ENCODE measurements at places on chromosomes 4 and X. TPM values are rescaled to one million over a fixed set of nuclear protein-coding genes. Genes with fewer than 3 reads are reported as not detected.

- DNase-seq, result no peak
Measured at GRCh38 chrX:30525732-30526131, 51.8 kb downstream of the TASL start.

DNA sequence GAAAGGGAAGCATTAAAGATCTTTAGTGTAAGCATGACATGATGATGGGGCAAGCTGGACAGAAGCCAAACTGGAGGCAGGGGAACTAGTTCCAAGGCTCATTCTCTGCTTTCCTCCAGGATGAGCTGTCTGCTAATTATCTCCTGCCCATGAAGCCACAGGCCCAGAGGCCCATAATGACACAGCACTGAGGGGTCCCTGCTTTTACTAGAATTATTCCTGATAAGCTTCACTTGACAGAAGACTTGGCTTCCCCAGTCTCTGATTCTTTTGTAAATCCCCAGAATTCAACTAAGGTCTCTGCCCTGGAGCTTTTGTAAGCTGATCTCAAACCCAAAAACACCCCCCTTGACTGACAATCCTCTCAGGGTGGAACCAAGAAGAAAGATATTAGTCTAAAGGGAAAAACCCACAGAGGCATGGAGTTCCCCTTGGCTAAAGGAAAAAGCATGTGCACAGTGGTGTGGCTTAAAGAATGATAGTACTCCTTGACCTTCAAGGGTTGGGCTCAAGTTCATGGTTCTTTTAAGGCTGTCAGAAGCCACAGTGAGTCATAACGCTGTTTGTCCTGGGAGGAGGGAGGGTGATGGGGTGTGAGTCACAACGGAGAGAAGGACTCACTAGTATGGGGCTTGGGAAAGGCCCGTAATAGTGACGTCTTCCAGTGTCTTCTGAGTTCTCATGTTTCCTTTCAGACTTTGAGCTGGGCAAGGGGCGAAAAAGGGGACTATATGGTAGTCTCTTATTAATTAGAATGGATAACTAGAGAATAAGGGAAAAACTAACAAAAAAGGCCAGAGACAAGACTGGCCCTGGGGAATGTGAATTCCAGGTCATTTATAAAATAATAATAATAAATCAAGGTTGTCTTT, 146.0 kb upstream of the CPEB2 start:
- peak; percentile 47 for DNase-seq

- no peak for DNase-seq
Measured at GRCh38 chr4:5917672-5918071, 24.8 kb upstream of the CRMP1 start.

DNA sequence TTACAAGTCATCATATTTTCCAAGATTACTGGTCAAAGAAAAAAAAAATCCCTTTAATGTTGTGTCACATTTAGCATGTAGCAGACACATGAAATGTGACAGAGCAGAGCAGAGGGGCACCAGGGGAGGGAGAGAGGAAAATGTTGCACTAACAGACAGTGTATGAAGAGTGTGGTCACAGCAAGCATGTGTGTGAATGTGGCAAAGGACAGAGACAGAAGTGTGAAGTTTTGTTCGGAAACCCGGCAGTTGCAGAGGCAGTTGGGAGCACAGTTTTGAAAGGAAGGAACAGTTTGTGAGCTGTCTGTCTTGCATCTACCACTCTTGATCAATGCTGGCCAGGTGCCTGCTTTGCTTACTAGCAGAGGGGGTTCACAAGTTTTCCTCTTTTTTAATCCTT, 83.9 kb upstream of the MAP3K15 start:
- DNase-seq, result no peak

- DNase-seq, result no peak
Measured at GRCh38 chr4:167964766-167965373, 127.5 kb upstream of the ANXA10 start.

DNA sequence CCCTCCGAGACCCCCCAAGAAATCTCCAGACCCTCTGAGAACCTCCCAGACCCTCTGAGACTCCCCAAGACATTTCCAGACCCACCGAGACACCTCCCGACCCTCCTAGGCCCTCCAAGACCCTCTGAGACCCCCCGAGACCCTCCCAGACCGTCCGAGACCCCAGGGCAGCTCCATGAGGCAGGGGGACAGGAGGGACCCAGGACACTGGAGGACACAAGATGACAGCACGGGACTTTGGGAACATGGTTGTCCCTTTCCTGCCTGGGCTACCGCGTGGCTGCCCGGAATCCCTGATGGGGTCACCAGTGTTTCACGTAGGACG, 10.3 kb downstream of the CTBP1 start:
- DNase-seq, result peak; percentile 12

- DNase-seq, result no peak
Measured at GRCh38 chrX:140821280-140821679, 111.7 kb downstream of the LINC00632 start.

- DNase-seq, result no peak
Measured at GRCh38 chr4:7984286-7984925, 44.7 kb upstream of the AFAP1 start.

GRCh38 chrX:37906357-37906756, 59.0 kb upstream of the DYNLT3 start:
- DNase-seq, result no peak

DNA sequence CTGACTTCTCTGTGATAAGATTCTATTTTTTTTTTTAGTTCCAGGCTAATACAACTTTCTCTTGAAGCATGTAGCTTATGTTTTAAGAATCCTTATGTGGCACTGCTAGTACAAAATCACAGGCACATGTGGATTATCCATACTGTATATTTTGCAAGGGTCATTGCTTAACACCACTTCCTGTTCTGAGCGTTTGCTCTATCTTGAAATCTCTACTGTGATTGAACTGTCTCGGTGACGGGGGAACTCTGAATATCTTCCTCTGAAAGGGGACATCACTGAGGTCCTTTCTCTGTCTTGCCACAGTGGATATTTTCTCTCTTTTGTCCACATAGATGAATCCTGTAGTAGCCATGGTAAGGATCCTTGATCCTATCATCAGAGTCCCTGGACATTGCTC, 2.1 kb upstream of the WFS1 start:
- DNase-seq, result no peak

DNA sequence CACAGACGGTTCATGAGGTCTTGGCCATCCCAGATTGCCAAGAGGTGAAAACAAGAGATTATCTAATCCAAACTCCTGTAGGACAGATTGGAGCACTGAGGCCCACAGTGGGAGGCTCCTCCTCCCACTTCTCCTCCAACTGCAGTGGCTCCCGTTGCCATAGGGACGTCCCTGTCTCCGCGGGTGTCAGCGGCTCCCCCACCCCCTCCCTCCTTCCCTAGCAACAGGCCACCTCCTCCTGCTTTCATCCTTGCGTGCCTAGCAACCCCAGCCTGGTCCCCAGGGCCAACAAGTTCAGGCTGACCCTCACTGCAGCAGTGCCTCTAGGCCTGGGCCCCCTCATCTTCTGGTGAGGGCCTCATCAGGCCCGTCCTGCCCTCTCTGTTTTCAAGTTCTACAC, 6.8 kb upstream of the IQSEC2 start:
- DNase-seq, result no peak

DNA sequence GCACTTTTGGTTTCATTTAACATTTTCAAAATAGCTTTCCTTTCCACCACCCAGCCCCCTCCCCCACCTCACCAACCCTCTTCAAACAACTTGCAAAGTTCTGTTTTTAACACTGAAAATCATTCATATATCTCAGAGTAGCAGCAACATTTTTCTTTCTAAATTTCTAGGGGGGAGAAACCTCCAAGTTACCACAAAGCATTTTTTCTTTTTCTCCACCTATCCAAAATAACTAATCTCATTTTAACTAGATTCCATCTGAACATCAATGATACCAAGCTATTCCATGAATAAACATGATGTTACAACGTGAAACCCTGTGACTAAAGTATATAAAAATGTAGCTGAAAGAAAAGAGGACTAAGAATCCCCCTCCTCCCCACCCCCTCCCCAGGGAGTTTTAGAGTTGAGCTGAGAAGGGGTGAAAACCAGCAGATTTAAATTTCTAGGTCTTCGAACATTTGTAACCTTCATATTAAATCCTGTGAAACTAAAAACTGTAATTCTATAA, 5.2 kb downstream of the LDB2 start:
- no peak for DNase-seq

DNA sequence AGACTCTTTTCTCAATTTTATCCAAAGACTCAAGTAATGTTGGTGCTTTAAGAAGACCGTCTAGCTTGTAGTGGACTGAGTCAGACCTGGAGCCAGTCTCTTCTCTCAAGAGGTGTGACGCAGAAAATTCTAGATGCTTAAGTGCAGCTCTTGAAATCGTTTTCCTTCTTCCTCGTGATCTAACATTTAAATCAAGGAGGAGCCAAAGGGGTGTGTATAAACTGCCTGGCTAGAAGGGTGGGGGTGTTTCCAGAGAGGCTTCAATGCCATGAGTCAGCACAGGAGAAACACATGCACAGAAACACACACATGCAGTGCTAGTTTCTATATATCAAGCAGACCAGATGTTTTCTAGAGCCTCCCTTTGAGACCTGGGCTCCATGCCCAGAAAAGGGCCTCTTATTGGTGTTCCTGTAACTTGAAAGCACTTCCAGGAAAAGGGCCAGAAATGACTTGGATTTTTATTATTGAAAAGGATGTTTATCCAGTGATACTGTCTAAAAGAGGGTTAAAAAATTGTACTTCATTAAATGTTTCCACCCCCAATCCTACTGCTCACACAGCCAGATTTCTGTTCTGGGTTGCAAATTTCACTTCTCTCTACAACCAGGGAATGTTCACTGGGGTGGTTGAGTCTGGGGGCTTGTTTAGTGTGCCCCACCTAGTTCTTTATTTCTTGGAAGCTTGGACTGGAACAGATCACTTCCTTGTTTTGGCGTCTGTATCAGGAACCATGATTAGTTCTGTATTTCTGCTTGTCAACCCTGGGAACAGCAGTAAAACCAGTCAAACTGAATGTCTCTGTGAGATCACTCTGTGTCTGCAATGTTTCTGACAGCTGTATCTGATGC, at the start of gene CLIC2:
CLIC2 (minus strand) TSS at position 129 of the 851 bp plus-strand sequence. CDS start 187 bp downstream, outside the sequence.
- peak; percentile 34 for DNase-seq

GRCh38 chrX:38538134-38538533, 23.2 kb upstream of the TSPAN7 start:
- DNase-seq, result no peak

GRCh38 chr4:53943345-53944085, 120.9 kb downstream of the CHIC2 start:
- DNase-seq, result no peak

GRCh38 chr4:99722725-99723124, 65.1 kb upstream of the C4orf54 start:
- no peak for DNase-seq

DNA sequence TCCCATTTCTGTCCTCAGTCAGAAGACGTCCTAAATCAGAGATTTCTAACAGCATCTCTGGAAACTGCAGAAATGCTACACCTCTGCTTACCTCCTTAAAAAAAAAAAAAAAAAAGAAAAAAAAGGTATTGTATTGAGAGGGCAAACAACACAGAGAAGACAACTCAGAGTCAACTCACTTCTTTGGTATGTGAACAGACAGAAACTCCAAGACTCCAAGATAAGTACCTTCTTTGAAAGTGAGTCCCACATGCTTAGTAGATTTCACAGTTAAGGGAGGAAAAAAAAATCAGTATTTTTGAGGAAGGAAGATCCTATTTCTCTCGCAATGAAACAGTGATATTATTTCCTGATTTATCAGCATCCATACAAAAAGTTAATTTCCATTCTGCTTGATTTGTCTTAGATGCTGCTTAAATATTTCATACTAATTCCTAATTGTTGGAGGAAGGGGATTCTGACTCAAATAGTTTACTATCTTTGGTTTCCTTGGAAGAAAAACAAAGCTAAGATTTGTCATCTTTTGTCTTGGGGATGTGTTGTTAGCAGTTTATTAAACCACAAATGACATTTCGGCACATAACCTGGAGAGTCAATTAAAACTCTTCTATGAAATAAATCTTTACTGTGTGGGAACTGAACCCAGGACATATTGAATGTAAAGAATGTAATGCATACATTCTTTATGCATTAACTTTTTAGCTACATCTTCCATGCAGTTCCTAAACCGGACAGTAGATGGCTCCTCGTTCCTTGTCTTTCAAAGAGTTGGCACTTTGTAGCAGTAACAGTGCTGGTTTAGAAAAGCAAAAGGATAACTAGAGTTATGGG, 4.7 kb downstream of the RASGEF1B start:
- DNase-seq, result peak; percentile 75

DNA sequence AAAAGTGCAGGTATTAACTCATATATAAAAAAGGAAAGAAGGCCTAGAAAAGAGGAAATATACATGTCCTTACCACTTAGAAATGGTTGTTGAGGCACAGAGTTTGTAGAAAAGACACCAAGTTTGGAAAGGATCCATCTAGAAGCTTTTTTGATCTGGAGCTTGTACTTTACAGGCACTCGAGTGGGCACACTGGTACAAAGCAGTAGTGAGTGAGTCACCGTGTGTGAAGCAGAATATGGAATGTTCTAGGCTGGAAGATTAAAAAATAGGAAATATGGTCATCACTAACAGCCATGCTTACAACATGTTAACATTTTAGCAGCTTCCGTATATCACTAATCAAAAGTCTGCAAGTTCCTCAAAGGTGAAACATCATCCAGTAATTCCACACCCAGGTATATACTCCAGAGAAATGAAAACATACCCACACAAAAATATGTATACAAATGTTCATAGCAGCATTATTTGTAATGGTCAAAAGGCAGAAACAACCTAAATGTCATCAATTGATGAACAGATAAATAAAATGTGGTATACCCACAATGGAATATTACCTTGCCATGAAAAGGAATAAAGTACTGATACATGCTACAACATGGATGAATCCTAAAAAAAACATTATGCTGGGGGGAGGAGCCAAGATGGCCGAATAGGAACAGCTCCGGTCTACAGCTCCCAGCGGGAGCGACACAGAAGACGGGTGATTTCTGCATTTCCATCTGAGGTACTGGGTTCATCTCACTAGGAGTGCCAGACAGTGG, 69.5 kb downstream of the FRYL start:
- DNase-seq, result no peak

GRCh38 chr4:123397144-123398065, 810 bp downstream of the SPRY1 start:
- DNase-seq, result peak; percentile 54

DNA sequence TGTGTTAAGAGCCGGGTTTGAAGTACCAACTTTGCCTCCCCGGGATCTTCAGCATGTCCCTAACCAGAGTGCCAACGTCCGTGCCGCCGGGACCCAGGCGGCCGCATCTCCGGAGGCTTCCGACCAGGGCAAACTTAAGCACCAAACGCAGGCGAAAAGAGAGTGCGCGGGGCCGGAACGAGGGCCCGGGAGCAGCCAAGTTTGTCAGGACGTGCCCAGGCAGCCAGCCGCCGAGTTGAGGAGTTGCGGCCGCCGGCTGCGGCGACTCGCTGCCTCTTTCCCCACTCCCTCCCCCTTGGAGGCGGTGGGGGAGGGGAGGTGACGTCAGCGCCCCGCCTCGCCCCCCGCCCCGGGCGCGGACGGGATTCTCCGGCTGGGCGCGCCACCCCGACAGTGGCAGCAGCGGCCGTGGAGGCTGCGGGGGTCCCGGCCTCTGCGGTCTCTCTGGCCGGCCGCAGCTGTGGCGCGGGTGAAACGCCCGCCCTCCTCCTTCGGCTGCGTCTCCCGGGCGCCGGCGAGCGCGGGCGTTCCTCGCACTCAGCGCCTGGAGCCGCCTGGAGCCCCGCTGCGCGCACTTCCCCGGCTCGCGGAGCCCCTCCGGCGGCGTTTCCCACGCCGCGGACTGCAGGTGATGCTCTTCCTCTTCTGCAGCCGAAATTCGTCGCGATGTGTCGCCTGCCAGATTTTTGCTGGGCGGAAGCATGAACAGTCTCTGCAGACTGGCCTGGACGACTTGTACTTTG, 2.9 kb upstream of the FAT1 start:
- peak; percentile 77 for DNase-seq

ADH6 gene
- 0.18 TPM for polyA plus RNA-seq

MEPE gene
- polyA plus RNA-seq, result not detected

EDA2R gene
- 6.6 TPM for polyA plus RNA-seq

MAGEB1 gene
- polyA plus RNA-seq, result not detected

SOD3 gene
- 36.6 TPM for polyA plus RNA-seq

NPFFR2 gene
- polyA plus RNA-seq, result not detected

NEXMIF gene
- 0.73 TPM for polyA plus RNA-seq

PABPC5 gene
- polyA plus RNA-seq, result 5.8 TPM

Measured in ovary (tissue), 10 donors.